ENCODE measurements at places on chromosomes 13 and 19.
A peak's percentile ranks its signal among the peaks of the same experiment; 100 is the strongest.

GRCh38 chr13:113832205-113832604, 31.7 kb downstream of the GAS6 start:
- no peak for DNase-seq

DNA sequence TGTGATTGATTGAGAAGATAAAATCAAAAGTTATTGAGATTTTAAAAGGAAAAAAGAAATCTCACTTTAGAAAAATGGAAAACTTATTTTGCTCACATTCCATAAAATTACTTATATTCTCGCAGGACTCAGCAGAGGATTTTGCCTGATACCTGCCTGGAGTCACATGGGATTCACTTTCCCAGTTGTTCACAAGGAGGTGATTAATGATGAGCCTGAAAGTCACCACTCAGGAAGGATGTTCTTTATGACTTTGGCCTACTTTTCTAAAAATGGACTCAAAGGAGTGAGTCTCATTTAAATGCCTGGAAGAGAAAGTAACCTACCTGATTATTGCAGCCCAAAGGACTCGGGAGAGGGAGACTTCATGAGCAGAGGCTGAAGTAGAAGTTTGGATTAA, 34.5 kb upstream of the FAM216B start:
- peak; percentile 70 for DNase-seq

- DNase-seq, result peak; percentile 67
These were observed 103.5 kb downstream of the SUCLA2 start for GRCh38 chr13:47897411-47898050.

DNA sequence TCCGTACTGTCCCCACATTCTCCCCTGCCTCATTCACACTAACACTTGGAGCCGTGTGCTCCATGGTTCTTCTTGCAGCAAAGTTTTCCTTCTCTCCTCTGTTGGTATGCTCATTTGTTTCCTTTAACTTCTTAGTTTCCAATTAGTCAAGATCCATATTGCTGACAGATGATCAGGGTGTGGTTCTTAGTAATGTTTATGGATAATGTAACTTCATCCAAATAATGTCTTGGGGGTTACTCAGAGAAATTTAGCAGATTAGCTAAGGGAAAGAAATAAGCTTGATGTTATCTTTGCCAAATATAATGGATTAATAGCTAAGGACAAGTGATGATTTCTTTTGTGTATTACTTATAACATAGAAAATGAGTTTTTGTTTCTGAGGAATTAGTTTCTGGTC, 174.4 kb downstream of the NUFIP1 start:
- DNase-seq, result peak; percentile 2

GRCh38 chr19:44890366-44891015, 563 bp upstream of the TOMM40 start:
- DNase-seq, result peak; percentile 99

DNA sequence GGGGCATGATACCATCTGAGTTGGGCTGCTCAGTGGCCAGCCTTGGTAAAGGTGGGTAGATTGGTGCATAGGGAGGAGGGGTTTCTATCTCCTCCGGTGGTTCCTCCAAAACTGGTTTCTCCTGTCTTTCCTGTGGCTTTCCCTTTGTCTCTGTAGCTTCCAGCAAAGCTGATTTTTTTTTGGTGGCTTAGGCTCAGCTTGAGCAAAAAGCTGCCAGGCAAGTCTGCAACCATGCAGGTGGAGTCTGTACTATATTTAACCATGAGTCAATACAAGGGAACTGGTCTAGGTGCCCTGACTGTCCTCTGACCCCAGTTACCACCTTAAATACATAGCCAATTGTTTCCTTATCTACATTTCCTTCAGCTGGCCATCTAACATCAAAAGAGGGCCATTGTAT, 64.0 kb upstream of the ZNF681 start:
- DNase-seq, result no peak

DNA sequence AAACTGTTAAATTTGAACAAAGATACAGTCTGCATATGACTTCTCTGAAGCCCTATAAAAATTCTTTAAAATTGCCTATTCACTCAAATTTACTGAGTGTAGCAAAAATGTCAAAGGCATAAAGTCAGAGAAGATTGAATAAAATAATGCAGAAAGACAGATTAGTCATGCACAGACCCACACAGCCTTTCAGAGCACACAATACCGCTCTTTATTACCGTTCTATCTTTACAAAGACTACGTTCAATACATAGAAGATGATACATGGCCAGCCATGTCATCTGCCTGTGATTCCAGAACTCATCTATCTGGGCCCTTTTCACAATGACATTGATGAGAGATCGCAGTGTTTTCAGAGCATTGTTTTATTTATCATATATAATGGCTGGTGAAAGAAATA, 107.2 kb downstream of the URI1 start:
- no peak for DNase-seq

- DNase-seq, result no peak
These were observed 397.6 kb upstream of the KLHL1 start for GRCh38 chr13:70505809-70506208.

GRCh38 chr19:12788682-12789097, 2.6 kb upstream of the JUNB start:
- peak; percentile 85 for DNase-seq

DNA sequence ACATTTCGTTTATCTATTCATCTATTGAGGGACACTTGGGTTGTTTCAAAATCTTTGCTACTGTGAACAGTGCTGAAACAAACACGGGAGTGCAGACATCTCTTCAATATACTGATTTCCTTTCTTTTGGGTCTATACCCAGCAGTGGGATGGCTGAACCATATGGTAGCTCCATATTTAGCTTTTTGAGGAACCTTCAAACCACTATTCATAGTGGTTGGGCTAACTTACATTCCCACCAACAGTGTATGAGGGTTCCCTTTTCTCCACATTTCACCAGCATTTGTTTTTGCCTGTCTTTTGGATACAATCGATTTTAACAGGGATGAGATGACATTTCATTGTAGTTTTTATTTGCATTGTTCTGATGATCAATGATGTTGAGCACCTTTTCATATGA, 798.2 kb downstream of the UQCRFS1 start:
- no peak for DNase-seq

DNA sequence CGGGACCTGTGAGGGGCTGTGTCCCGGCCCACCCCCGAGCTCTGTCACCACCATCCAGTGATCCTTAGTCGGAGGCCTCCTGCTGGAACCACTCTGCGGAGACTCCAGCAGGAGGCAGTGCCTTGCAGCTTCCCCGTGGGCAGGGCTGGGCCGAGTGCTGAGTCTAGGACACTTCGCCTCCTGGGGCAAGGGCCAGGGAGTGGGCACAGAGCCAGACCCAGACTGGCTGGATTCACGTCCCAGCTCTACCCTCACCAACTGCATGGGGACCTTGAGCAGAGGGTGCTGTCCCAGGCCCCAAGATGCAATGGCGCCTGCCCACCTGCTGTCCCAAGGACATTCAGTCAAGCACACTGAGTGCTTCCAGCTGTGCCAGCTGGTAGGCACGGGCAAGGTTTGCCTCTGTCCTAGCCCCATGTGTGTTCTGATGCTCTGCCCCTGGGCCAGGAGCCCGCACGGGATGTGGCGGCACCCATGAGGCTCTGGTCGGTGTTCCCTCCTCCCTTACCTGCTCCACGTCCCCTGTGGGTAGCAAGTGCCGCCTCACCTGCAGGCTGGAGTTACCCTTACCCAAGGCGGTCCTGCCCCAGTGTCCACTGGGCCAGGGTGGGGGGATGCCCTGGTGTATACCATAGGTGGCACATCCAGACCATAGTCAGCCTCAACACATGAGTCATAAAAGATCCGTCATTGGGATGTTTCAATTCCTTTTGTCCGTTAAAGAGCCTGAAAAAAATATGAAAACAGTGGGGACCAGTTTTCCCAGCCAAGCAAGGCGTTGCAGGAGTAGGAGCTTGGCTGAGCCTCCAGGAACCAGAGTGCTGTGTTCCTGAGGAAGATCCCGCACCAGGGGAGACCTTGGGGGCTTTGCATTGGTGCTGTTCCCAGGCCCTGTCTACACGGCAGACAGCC, 7.4 kb downstream of the FZR1 start:
- no peak for DNase-seq

- peak; percentile 71 for DNase-seq
These were observed 35.9 kb upstream of the ZSCAN5A start for GRCh38 chr19:56350416-56351045.

Measured in GM23248 (cell line).